Right cardiac atrium (tissue), 5 donors: ENCODE measurements at places on chromosomes 4 and X.

GRCh38 chr4:1111259-1111809 is 2.0 kb downstream of the RNF212 start:
- DNase-seq: no peak

- DNase-seq: no peak
Measured at GRCh38 chrX:87895421-87895820, 377.8 kb downstream of the KLHL4 start.

- DNase-seq: peak; percentile 87
Measured at GRCh38 chr4:7256984-7257810, 64.9 kb downstream of the SORCS2 start.

DNA sequence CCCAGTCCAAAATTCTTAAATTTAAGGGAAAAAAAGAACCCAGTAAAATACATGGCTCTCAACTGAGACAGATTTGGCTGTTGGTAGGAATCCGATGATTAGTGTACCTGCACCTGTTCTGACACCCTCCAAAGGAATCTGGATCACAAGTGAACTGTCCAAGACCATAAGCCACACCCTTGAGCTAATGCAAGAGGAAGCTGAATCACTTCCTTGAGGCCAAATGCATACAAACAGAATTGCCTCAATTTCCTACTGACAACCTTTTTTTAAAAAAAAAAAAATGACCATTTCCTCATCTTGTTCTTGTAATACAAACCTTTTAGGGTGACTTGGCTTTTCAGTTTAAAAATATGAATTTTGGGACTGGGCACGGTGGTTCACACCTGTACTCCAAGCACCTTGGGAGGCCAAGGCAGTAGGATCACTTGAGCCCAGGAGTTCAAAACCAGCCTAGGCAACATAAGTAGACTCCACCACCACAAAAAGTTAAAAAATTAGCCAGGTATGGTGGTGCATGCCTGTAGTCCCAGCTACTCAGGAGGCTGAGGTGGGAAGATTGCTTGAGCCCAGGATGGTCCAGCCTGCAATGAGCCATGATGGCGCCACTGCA is 10.7 kb upstream of the FBXL5 start:
- no peak for DNase-seq

- no peak for DNase-seq
Measured at GRCh38 chr4:83574247-83574646, 38.3 kb downstream of the GPAT3 start.

DNA sequence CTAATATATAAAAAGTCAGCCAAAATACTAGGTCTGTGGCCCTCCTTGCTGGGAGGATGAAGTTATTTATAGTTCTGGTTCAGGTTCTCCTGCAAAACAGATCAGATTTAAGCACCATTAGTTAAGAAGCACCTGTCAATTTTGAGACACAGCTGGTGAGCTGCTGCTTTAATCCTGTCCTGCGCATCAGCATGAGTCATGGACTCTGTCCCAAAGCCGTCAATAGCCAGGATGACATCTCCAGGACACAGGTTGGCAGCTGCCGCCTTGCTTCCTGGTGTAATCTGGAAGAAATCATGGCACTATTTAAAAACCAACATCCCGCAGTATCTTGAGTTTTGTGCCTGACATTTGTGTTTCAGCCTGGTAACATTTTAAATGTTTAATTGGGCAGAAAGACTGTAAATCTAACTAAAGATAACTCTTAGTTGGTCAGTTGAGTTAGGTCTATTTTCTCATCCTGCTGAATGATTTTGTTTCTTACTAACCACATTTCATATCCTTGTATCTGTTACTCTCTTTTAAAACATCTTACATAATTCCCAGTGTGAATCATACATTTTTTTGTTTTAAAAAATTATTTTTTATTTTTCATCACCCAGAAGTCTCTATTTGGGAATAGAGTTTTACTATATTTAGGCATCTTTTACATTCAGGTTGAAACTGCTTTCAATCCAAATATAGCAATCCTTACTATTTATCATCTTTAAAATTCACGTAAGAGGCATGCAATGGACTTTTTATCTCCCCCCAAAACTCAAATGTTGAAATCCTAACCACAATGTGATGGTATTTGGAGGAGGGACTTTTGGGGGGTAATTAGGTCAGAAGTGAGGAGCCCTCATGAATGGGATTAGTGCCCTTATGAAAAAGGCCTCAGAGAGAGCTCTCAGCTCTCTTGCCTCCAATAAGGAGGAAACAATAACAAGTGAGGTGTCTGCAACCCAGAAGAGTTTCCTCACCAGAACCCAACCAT is 10.1 kb downstream of the PDLIM3 start:
- no peak for DNase-seq

DNA sequence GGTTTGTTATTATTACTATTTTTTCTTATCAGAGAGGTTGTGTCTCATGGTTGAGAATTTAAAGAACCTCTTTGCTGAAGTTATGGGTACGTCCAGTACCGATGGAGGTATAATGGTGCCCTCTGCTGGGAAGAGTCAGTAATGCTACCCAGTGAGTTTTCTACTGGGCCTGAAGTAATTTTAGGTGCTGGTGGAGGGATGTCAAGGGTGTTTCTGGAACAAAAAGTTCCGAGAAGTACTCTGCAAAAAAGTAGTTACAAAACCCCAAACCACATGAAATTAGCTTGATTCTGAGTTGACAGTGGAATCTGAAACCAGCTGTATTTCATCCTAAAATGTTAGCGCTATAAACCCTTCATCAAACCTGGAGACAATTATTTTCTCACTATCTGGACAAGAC is 102.5 kb upstream of the MID1 start:
- peak; percentile 31 for DNase-seq

DNA sequence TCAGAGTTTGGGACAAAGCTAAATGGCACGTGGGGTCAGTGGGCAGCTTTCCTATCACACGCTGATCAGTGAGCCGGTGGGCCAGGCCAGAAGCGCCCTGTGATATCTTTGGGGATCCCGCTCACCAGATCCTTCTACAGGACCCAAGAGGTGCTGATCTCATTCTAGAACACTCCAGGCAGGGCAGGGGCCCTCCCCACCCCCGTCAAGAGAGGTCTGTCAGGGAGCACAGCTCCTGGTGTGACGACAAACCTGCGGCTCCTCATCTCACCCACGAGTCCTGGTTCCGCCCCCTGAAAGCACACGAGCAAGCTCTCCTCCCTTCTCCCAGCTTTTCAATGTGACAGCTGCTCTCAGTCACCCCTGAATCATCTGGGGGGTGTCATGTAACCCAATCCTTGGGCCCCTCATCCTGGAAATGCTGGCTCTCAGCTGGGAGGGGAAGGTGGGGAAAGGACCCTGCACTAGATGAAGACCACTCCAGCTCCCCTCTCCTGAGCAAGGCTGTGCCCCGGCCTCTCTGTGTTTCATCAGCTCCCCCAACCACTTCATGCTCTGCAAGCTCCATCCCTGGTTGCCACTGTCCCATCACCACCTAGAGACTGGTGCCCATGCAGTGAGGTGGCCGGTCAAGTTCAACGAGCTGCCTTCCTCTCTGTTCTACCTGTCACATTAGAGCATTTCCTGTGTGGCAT is 4.6 kb downstream of the HCFC1 start:
- DNase-seq: no peak

DNA sequence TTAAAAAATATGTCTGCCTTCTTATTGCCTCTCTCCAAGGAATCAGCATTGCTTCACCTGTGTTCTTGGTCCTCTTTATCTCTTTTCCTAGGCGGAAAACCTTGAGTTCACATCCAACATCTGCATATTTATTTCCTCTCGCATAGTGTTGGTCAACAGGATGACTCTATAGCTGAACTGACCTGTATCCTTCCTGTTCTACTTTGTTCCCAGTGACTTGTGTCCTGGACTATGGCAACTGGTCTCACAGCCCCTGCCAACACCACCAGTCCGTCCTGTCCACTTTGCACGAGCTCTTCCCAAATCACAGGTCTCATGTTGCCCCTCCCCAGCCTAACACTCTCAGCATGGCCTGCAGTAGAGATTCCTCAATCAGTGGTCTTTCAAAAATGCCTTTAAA is 2.0 kb downstream of the DIPK2B start:
- DNase-seq: no peak

GRCh38 chr4:165605811-165606210 is 227.0 kb downstream of the CPE start:
- DNase-seq: no peak

DNA sequence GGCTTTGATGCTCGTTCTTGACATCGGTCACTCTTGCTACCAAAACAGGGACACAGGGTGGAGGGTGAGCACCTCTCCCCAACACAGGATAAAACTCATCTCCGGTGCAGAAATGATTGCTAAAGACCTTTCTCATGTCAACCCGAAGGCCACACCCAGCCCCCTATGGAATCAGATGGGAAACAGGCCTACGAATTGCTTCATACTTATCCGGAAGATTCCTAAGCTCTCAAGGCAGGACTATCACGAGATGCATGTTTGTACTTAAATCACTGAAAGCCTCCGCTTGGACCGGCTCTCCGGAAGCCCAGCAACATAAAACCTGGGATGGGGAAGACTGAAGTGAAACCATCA is 74.9 kb downstream of the MTMR1 start:
- DNase-seq: no peak
